ENCODE measurements at places on chromosomes 12 and 14.

- no peak for DNase-seq
Measured at GRCh38 chr12:55673638-55674037, 34.1 kb downstream of the ITGA7 start.

GRCh38 chr12:58893495-58893894 is 26.8 kb downstream of the LRIG3 start:
- DNase-seq, result no peak

GRCh38 chr14:87667659-87668058 is 325.3 kb downstream of the GALC start:
- no peak for DNase-seq

GRCh38 chr12:30525171-30525570 is 170.5 kb downstream of the IPO8 start:
- no peak for DNase-seq

- no peak for DNase-seq
Measured at GRCh38 chr12:80156306-80156705, 57.0 kb downstream of the OTOGL start.

DNA sequence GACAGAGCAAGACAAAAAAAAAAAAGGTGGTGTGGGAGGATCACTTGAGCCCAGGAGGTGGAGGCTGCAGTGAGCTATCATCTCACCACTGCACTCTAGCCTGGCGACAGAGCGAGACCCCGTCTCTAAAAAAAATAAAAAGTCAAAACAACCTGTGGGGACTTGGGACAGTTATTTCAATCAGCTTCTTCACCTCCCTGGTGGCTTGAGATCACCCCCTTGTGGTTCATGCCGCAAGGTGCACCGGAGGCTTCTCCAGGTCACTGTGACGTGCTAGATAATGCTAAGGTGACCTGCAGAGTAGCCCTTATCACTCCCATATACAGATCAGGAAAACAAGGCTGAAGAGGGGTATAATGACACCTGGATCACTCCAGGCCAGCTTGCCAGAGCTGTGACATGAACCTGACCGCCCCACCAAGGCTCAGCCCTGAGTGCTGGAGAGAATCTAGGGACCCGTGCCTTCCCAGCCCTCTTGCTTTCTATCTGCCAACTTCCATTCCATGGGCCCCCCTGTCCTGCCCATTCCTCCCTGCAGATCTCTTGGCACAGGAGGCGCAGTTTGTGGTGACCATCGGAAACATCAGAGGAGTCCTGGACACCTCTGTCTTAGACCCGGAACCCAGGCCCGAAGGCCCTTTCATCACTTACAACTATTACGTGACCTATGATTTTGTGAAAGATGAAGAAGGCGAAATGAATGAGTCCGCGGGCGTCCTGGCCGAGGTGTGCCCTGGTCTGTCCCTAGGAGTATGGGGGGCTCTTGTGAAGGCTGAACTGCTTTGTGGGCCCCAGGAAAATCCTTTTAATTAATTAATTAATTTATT is 8.1 kb downstream of the LRRC43 start:
- DNase-seq, result peak; percentile 26

- DNase-seq, result peak; percentile 39
Measured at GRCh38 chr12:91774434-91774921, 371.2 kb downstream of the BTG1 start.

GRCh38 chr14:50423529-50423928 is 26.8 kb upstream of the CDKL1 start:
- DNase-seq, result no peak

DNA sequence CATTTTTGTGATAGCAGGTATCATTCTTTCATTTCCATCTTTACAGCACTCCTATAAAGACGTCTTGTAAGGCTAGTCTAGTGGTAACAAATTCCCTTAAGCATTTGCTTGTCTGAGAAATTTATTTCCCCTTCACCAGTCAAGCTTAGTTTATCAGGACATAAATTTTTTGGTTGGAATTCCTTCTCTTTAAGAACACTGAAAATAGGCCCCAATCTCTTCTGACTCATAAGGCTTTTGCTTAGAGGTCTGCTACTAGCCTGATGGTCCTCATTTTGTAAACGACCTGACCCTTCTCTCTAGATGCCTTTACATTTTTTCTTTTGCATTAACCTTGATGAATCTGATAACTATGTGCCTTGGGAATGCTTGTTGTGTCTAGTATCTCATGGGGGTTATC is 20.3 kb downstream of the OLR1 start:
- no peak for DNase-seq

GRCh38 chr14:96515731-96516130 is 13.5 kb downstream of the PAPOLA start:
- DNase-seq, result no peak

- no peak for DNase-seq
Measured at GRCh38 chr12:52748578-52748977, 28.6 kb downstream of the KRT76 start.

GRCh38 chr14:95467232-95467631 is 49.2 kb downstream of the SYNE3 start:
- DNase-seq, result no peak

DNA sequence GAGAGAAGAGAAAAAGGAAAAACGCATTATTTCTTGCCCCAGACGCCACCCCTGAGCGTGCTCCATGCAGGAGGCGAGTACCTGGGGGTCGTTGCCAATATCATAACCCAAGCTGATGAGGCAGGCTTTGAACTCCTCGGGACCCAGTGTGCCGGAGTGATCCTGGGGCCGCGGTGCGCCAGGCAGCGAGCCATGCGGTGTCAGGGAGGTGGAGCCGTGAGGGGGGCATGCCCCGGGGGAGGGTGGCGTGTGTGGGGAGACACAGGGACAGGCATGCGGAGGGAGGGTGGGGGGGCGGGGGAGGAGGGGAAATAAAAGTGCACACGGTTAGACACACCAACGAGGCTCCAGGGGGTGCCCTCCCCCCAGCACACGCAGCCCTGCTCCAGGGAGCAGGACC is 86.0 kb upstream of the ZFP36L1 start:
- DNase-seq, result no peak

GRCh38 chr12:48999371-49000131 is at the start of gene DDN:
TSS of gene DDN (minus strand) at chr12:48999375. CDS start at chr12:48999287, 88 bp downstream.
- no peak for DNase-seq

GRCh38 chr12:90260136-90260535 is 551.5 kb upstream of the ATP2B1 start:
- DNase-seq, result no peak

GRCh38 chr14:65277027-65277426 is 135.5 kb upstream of the FUT8 start:
- DNase-seq, result no peak

DNA sequence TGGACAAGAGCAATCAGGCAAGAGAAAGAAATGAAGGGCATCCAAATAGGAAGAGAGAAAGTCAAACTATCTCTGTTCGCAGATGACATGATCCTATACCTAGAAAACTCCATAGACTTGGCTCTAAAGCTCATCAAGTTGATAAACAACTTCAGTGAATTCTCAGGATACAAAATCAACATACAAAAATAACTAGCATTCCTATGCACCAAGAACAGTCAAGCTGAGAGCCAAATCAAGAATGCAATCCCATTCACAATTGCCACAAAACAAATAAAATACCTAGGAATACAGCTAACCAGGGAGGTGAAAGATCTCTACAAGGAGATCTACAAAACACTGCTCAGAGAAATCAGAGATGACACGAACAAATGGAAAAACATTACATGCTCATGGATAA is 417.5 kb upstream of the ATP2B1 start:
- no peak for DNase-seq

GRCh38 chr12:109725321-109726105 is 11.9 kb downstream of the FAM222A start:
- DNase-seq, result no peak

DNA sequence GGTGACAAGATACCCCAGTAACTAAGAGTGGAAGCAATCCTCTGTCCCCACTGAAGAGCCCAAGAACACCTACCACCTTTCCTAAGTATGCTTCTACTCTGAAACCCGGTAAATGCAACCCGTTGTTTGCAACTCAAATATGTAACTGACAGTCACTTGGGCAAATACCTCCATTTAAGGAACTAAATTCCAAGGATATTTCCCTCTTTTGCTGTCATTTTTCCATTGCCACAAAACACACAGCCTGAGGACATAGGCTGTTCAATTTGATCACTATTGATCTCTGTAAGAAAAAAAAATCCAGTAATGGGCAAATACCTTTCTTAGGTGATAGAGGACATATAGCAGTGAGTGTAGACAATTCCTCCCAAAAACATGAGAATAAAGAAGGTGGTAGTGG is 6.6 kb upstream of the PHLDA1 start:
- no peak for DNase-seq

GRCh38 chr12:57868851-57869268 is 22.3 kb upstream of the CTDSP2 start:
- no peak for DNase-seq

DNA sequence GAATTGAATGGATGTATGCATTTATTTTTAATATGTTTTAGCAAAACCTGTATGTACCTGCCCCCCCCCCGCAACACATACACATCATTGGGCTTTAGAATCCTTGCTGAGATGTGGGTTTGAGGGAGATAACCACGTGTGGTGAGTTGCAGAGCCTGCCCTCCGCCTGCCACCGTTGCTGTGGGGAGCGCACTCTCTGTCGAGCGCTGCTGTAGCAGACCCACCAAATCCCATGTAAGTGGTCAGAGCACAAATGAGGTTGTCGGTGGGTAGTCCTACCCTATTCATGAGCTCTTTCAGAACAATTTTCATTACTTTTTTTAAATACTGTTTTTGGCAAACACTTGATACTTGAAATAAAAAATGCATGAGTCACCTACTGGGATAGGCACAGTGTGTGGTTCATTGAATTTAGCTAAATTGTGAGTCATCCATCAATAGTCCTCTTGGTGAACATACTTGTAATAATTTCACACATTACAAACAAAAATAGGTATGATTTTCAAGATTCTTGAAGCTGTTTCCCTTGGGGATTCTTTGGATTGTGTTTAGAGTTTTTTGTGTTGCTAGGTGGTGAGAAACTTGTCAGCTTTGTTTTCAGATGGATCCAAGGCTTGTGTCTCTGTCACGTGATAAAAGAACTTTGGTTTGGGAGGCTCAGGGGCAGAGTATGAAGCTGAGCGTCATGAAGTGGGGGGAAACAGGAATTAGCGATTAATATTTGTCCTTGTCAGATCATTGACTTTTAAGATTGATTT is 107.6 kb downstream of the PTCSC3 start:
- peak; percentile 96 for DNase-seq

DNA sequence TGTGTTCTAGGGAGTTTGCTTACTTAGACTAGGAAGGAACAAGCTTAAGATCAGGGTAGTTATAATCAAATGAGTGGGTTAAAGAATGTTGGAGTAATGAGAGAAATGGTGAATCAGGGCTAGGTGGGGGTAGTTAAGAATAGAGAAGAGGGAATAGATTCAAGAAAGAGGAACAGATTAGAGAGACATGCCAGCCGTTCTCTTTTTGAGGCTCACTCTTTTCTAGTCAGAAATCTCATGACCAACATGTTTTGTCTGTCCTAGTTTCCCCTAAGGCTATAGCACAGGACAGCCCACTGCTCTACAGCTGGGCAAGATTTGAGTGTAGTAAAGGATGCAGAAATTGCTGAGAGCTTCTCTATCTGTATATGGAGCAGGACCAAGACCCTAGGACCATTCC is 258.4 kb downstream of the AKAP6 start:
- no peak for DNase-seq

DNA sequence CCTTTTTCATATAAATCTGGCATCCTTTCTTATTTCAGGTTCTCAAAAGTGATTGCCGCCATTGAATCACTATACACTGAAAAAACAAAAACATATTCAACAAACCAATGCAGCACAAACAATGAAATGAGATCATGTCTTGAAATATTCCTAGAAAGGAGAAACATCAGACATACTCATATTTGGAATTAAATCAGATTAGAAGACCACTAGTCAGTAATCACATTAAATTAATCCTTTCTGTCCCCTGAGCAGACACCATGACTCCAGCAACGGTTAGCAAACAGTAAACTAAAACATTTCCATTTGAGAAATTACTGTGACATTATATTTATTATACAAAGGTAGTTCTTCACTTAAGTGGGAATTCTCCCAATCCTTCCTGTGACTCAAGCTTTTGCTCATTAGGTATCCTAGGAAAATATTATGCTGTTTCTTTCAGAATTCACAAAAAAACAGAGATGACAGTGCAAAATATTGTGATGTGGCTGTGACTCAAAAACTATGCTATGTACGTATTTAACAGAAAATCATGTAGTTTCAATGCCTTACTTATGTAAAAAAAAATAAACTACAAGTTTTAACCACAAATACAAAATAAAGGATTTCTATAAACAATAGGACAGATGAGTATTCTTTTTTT is 29.7 kb downstream of the CPNE8 start:
- DNase-seq, result no peak

GRCh38 chr12:388541-389141 is 479 bp downstream of the KDM5A start:
- DNase-seq, result peak; percentile 33

DNA sequence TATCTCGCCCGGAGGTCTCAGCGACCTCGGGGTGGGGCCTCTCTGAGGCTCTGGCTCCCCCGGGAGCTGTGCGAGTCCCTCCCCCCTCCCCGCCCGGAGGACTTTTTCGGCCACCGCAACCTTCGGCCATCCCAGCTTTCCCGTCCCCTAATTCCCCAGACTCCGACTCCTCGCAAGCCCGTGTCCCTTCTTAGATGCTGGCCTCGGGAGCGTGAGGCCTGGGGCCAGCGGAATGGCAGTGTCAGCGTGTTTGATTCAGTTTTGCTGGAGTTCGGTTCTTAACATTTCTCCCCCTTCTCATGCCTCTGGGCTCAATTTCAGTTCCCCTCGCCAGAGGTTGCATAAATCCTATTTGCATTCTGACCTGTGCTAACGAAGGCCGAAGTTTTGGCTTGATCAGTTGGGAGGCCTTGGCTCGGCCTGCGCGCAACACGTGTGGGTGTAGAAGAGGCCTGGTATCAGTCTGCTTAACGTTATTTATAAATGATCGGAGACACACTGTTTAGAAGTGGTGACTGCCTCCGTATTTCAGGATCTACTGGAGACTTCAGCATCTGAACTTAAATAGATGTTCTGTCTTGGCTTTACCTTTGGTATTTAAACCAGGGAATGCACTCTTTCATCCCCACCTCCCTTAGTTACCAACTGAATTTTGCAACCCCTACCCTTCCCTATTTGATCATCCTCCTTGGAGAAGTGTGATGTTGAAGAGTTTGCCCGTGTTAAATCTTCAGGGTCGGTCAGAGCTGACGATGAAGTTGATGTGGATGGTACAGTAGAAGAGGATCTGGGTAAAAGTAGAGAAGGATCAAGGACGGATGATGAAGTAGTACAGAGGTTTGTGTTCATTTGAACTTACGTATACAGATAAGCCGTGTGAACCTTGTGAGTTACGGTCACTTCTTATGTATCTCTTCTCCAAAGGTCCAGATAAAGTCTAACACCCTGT is 851 bp downstream of the HSP90B1 start:
- DNase-seq, result no peak

GRCh38 chr14:55756557-55756956 is 176.6 kb downstream of the KTN1 start:
- DNase-seq, result no peak

- no peak for DNase-seq
Measured at GRCh38 chr14:92637228-92637627, 111.2 kb downstream of the LGMN start.

GRCh38 chr12:123971770-123972456 is 718 bp downstream of the CCDC92 start:
- no peak for DNase-seq

- no peak for DNase-seq
Measured at GRCh38 chr12:45477526-45477925, 252.0 kb upstream of the ARID2 start.
